ENCODE measurements at places on chromosomes 7 and 10.

DNA sequence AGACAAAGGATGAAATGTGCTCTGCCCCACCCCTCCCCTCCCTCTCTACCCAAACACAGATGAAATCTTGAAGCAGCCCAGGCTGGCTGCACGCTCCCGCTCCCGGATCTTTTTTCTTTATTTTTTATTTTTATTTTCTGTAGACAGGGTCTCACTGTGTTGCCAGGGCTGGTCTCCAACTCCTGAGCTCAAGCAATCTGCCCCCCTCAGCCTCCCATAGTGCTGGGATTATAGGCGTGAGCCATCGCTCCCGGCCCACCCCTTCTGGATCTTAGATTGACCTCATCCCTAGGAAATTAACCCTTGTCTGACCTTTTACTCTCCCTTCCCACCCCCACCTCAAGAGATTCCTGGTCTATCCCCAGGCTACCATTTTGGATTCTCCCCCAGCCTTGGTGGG is 14.3 kb downstream of the TACR2 start:
- no peak for DNase-seq

GRCh38 chr10:62724465-62724864 is 80.1 kb upstream of the ADO start:
- no peak for DNase-seq

DNA sequence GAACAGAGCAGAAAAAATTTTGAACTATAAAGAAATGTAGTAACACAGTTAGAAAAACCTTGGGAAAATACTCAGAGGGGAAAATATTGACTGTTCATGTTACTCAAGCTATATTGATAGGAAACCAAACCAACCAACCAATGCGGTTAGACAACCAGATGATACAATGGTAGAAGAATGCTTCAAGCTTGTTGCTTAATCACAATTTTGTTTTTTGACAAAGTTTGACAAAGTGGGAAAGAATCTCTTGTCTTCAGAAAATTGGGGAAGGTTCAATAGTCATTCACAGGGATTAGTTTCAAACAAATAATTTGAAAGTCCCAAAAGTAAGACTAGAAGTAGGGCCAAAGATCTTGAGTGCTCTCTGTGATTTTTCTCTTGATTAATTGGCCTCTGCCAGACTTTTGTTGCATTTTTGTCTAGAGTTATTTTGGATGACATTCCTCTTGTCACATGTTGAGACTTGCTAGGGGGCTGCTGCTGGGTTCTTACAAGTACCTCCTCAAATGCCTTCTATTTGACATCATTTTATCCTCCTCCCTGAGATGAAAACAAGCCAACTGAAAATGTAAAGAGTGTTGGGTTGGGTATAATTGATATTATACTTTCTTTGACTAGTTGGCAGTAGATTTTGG is 233.1 kb upstream of the PHYHIPL start:
- no peak for DNase-seq

DNA sequence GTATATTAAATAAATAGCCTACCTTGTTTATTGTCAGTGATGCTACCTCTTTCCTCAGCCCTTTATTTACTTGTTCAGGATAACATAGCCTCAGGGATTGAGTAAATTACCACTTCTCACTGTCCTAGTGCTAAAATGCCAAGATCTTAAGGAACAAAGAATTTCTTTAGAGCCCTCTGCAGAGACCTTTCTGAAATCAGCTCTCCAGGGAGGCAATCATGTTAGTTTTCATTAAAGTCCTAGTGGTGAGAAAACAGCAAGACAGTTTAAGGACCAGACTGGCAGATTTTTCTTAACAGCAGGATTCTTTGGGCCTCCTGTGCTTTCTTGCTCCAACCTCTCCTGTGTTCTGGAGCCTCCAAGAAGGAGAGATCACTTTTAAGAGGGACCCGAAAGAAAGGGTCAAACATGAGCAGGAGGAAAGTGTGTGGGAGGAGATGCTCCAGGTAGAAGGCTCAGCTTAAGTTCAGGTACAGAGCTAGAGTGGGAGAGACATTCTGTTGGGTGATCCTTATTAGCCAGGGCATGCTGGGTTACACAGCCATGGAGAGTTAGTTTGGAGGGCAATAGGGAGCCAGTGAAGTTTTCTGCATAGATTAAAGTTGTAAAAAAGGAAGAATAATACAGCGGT is 1.2 kb upstream of the PLCE1 start:
- DNase-seq, result no peak

DNA sequence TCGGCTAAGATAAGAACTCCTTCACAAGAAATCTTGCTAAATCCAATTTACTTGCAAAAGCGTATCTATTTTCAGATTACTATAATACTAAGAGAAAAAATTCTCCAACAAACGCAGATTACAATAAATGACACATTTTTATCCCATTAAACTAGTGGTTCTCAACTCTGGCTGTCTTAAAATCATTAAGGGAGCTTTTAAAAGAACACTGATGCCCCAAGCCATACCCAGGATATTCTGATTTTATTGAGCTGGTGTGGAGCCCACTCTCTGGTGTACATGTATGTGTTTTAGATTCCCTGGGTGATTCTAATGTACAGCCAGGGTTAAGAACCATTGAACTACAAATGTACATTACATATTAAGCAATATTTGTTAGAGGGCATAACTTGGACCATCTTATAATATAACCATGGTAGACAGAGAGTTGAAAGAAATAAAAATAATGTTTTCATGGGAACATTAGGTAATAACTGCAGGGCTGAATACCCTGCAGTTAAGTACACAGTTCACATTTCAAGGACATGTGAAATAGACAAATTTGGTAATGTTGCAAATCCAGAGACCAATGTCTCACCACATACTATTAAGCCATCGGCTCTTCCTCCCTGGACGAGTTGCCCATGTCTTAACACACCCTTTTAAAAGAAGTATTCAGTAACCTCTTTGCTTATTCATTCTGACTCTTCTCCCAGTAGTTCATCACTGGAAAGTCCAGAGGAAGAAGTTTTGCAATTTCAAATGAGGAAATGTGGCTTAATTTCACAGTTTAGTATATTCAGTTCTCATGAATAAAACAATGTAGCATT is 6.2 kb downstream of the GSAP start:
- DNase-seq, result no peak

DNA sequence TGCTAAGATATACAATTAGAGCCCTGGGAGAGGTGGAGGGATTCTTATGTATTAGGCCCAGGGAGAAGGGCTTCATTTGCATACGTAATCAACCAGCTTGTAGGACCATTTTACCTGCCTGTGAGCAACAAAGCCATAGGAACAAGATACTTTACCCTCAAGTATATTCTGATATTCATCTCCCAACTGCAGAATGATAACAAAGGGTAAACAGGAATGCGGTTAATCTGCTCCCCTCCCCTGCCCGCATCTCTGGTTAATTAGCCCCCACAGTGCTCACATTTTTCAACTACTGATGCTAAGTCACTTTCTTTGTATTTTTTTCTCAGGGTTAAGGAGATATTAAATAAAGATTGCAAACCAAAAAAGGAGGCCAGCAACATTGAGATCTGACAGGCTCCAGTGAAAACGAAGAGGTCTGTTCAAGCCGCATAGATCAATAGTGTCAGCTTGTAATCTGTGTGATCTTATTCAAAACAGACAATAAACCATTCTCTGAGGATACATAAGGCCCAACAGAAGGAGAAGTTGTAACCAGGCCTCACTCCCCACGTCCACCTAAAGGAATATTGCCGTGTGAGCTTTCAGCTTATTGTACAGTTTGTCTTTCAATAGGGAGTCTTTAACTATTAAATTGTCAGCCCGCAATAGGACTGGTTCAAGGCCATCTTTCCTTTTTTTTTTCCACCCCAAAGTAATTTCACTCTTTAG is 203.4 kb downstream of the RAPGEF5 start:
- no peak for DNase-seq

GRCh38 chr7:5694912-5695726 is 86.3 kb downstream of the RNF216 start:
- DNase-seq, result peak; percentile 59

- DNase-seq, result no peak
Observed at GRCh38 chr7:104956753-104957450, 57.1 kb upstream of the KMT2E start.

GRCh38 chr7:997404-998395 is 14.7 kb downstream of the CYP2W1 start:
- no peak for DNase-seq

DNA sequence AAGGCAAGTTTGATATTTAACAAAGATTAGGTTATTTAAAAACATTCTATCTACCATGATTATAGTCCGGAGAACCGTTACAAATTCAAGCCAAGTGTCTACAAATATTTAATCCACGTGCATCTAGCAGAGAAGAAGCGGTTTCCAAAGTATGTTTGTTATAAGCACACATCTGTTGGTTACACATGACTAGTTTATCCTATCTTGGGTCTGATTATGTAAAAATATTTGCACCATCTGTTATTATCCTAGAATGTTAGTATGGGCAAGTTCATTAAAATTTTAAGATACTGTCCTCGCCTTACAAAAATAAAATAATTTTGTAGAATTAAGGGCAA is 289.2 kb upstream of the VSTM2A start:
- DNase-seq, result no peak

GRCh38 chr10:35367107-35367859 is 31.0 kb downstream of the CCNY start:
- DNase-seq, result no peak

- no peak for DNase-seq
Observed at GRCh38 chr7:28207486-28208158, 27.0 kb upstream of the JAZF1 start.

DNA sequence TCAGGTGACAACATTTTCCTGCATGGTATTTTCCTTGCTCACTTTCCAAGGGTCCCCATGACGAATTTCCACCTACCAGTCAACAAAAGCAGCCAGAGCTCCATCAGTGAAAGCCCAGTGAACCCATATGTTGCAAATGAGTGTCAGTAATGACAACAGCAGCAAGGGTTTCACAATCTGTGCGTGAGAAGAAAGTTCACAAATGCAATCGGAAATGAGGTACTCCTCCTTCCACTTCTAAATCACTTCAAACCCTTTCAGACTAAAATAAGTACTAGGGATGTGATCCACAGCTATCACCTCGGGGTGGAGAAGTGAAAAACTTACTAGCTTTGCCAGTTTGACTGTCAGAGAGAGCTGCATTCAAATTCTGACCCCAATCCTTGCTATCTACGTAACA is 55.6 kb upstream of the BET1 start:
- DNase-seq, result no peak

DNA sequence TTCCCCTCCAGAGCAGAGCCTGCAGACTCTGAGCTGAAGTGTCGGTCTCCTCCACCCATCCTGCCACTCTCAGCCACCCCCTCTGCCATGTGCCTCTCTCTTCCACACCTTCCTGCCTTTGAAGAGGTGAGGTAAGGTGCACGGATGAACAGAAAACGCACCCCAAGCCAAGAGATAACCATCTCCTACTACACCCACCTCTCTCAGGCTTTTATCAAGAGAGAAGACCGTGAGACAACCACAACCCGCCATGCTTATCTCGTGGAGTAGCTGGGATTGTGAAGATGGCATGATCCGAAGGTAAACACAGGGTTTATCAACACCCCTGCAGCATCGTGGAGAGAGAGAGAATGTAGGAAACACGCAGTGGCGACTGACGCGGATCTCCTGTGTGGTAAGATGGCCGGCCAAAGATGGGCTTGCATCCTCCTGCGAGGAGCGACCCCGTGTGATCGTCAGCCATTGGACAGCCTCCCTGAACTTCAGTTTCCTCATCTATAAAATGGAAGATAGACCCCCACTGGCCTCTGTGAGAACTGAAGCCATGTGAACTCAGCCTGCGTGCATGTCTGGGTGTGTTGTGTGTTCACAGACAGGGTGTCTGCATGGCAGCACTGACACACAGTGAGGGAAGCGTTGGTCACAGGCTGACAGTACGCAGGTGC is 219.0 kb downstream of the DIP2C start:
- DNase-seq, result no peak

DNA sequence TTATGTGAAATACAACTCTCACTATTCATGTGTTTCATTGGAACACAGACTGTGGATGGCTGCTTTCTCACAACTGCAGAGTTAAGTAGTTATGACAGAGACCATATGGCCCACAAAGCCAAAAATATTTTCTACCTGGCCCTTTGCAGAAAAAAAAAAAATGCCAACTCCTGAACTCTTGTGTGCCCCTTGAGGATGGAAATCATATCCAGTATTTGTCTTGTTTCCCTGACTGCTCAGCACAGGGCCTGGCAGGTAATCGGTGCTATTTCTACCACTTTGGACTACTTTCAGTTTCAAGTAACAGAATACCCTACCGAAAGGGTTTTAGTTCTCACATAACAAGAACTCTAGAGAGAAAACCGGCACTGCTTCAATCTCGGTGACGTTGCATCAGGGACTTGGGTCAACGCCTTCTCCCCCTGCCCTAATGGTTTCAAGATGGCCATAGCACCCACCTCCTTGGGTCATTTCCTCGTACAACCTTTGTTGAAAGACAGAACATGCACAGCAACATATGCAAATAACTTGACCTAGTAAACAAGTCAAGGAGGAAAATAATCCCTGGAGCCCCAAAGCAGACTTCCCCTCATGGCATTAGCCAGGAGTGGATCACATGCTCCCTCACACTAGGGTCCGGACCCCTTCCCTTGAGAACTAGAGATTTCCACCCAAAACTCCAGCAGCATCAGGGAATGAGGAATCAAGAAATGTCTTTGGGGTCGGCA is 11.8 kb upstream of the GPNMB start:
- no peak for DNase-seq

DNA sequence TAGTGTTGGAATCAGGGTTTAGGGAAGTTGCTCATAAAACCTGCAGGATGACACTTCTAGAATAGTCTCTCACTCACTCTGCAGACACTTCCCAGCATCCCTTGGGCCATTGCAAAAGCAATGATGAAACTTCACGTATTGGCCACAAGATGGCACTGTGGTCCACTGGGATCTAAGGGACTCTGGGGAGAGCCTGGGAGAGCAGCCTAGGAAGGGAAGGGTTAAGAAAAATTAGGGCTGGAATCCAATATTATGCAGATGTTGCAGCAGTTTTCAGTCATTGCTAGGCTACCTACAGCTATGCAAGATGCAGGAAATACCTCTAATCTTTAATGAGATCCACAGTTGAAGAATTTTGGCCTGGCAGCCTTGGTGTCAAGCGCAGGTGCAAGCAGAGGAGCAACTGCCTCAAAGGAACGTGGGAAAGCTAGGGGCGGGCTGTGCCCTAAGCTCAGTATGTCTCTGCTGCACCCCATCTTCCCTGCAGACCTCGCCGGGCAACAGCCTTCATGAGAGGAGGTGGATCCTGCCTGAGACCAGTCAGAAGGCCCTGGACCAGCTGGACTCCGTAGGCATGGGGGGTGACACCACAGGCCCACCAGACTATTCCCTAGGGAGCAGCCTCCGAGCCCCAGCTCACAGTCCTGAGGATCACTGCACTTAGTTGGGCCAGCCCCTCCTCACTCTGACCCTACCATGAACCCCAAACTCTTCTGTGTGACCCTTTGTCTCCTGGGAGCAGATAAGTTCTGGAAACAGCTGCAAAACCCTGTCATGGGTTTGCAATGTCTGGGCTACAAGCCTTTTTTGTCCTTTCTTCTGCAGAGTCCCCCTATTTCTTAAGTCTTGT is 127.9 kb upstream of the PRSS58 start:
- DNase-seq, result peak; percentile 59

DNA sequence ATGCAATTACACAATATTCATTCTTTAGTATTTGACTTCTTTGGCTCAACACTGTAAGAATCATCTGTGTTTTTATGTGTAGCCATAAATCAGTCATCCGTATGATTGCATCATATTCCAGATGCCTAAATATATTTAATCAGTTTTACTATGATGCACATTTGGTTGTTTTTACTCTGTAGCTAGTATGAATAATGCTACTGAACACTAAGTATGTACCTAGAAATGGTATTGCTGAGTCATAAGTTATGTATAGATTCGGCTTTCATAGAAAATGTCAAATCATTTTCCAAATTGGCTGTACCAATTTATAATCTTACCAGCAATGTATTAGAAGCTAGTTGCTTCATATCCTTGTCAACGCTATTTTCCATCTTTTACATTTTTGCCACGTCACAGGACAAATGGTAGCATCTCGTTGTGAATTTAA is 197.3 kb upstream of the PLXNA4 start:
- no peak for DNase-seq

All from posterior cingulate gyrus (tissue), 11 donors.